ENCODE measurements at places on chromosomes 12 and 14.

- no peak for DNase-seq
These were observed 55.6 kb downstream of the GTF2A1 start for GRCh38 chr14:81165188-81165587.

DNA sequence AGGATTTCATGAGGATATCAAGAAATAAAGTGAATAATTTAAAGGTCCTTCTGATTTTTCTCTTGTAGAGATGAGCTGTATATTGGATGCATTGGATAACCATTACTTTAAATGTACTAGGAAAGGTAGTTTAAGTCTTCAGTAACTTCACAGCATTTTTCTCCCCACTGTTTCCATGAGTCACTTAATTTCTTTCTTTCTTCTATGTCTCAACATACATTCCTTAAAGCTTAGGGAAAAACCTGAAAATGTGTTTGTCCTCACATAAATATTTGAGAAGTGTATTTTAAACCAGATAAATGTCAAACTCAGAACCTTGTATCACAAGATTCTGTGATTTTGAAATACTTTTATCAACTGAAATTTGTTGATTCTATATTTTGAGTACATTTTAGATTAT lies 1970.2 kb upstream of the FLRT2 start:
- no peak for DNase-seq

DNA sequence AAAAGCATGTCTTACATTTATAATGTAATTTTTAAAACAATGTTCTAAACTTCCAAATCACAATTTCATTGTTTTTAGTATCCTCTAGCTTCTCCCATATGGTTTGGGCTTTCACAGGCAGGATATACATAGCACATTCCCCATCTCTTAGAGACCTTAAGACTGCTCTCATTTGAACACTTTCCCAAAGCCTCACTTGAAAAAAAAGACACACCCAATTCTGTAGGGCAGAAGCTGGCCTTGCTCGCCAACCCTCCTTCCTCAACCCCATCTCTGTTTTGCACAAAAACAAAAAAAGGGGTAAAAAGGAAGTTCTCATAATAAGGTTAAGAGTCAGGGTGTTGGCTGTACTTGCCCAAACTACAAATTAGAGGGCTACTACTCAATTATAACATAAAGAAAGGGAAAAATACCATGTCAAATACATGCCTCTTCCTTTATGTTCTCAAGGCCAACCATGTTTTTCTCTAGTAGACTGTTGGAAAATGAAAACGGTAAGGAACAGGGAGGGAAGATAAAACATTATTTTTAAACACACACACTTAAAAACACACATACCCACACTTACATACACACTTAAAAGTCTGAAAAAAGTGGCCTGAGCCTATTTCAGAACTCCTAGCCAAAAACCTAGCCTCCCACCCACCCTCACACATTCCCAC lies 9.9 kb upstream of the KANSL2 start:
- no peak for DNase-seq

GRCh38 chr12:3117591-3118015 lies 40.4 kb downstream of the TSPAN9 start:
- peak; percentile 71 for DNase-seq

DNA sequence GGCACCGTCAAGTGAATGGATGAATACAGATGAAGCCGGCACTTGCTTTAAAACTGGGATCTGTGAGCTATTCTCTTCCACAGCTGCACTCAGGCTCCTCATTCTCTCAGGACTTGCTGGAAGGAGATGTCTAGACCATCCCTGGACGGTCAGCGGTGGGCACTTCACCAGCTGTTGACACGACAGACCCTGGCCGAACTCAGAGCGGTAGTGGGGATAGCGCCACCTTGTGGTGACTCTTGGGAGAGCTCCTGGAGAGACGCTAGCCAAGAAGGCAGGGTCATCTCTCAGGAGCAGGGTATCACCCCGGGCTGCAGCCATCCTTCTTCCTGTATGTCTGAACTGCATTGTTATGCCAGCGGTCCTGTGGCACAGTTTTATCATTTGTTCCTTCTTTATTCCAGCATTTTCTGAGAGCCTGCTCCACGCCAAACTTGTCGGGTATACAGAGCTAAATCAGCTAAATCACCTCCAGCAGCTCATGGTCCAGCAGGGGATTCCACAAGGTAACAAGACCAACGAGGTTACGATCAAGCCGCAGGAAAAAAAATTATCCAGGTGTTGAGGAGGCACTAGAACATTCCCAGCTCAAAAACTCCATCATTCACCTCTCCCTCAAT lies 10.0 kb downstream of the WNT1 start:
- DNase-seq, result peak; percentile 58

- DNase-seq, result peak; percentile 56
These were observed 12.7 kb downstream of the CCDC197 start for GRCh38 chr14:94009767-94010166.

- no peak for DNase-seq
These were observed 293.0 kb upstream of the NAV3 start for GRCh38 chr12:77537663-77538062.

DNA sequence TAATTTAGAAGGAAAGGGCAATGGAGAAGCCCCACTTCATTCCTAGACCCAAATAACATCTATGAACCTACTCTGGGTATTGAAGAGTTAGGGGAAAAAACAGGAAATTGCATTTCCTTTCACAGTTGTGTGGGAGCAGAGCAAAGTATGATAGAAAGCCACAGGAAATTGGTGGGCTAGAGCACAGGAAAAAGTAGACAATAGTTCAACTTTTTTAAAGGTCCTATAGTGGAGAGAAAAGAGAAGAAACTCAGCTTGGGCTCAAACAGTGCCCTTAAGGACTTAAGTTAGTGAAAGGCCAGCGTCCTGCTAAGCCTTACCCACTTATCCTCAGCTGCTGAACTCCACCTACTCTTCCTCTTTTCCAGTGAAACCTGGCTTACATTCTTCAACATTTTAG lies 258.1 kb downstream of the DPY19L2 start:
- DNase-seq, result peak; percentile 13

DNA sequence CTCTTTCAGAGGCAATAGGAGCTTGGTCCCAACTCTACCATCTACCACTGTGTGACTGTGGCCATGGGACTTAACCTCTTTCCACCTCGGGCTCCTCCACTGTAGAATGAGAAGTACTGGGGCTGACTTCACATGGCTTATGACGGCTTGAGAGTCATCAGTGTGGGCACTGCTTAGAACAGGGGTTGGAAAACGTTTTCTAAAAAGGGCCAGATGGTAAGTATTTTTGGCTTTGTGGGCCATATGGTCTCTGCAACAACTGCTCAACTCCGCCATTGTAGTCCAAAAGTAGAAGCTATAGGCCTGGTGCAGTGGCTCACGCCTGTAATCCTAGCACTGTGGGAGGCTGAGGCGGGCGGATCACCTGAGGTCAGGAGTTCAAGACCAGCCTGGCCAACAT lies 69.2 kb upstream of the LTA4H start:
- DNase-seq, result no peak

- DNase-seq, result no peak
These were observed 442.8 kb upstream of the FBXO33 start for GRCh38 chr14:39875028-39875427.

DNA sequence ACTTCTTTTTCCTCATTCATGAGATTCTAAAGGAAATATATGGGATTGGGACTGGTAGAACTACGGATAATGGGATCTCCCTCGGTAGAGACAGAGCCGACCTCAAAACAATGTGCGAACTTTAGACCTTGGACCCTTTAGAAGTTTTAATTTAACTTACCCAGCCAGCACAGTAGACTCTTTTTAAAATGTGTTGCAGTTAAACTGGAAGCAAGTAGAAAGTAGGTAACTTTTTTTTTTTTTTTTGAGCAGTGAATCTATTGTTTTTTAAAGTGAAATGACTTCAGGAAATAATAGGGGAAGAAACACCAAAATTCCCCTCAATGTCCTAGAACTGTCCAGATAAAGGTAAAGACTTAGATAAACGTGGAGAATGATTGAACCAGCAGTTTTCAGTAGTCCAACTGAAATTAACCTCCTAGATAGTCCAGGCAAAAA lies 1.1 kb upstream of the ATXN2 start:
- no peak for DNase-seq

- DNase-seq, result no peak
These were observed 142.8 kb upstream of the FLRT2 start for GRCh38 chr14:85387181-85387580.

DNA sequence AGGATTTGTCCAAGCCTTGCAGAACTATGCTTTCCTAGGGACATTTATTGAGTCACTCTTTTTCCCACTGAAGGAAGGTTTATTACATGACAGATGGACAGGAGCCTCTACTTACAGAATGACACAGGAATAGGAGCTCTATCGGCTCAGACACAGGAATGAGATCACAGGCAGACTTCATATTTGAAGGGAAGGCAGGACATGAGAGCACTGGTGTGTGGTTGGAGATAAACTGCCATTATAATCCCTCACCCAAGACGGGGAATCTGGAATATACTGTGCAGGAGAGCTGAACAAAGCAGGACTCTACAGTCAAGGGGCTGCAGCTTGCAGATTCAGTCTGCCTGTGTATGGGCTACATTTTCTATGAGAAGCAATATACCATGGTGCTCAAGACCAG lies 26.8 kb upstream of the IL22 start:
- no peak for DNase-seq

All from cardiac fibroblast (primary cell).